ENCODE measurements at places on chromosomes 5 and 9.

DNA sequence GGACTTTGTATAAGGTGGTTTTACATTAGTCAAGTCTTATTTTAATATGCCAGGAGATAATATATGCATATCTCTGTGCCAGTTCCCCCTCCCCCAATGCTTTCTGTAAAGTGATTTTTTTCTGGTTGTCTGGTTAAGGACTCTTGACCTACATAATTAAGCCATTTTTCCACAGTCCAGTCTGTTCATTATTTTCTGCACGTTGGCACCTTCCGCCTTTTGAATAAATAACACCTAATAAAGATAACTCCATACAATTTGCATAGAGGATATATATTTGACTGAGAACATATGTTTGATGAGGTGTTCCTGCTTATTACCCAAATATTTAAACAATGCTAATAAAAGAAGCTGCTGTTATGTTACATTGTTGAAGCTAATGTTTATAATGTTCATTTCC lies 320.9 kb downstream of the DMAC1 start:
- no peak for DNase-seq

GRCh38 chr9:117992006-117992405 lies 287.8 kb downstream of the TLR4 start:
- DNase-seq: no peak

DNA sequence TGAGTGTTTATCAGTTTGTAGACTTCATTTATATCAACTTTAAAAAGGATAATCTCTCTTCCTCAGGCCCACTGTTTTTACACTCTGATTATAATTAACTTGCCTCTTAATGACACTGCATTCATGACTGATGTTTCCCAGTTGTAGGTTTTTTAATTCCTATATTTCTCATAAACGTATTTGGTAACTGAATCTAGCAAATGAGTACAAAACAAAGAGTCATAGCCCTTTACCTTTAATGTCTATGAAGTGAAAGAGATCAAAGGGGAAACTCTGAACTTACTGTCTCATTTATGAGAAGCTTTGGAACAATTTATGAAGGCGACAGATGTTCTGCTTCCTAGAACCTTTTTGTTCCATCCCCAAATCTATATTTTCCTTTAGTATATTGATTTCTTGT lies 56.6 kb upstream of the ABCA1 start:
- DNase-seq: no peak

DNA sequence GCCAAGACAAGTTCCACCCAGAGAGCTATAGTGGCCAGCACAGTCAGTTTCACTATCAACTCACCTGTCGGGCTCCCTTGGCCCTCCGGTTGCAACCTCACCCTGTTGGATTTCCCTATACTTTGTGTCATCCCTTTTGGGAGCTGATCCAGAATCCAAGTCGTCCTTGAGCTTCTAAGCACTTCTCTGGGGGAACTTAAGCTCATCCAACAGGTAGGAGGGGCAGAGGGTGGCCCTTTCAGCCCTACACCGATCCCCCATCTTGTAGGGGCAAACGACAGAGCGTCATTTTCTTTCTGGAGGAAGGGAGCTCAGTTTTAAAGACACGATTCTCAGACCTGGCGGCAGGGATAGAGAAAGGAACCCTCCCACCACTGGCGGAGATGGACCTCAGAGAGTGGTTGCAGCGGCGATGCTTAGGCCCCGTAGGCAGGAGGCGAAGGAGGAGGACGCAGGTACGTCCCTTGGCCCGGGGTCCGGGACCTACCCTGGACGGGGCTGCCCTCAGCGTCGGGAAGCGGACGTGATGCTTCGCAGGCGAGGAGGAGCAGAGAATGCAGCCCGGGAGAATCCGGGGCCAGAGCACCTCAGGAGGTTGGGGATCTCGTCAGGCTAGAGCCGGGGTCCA lies 519 bp downstream of the ZER1 start:
- DNase-seq: no peak

DNA sequence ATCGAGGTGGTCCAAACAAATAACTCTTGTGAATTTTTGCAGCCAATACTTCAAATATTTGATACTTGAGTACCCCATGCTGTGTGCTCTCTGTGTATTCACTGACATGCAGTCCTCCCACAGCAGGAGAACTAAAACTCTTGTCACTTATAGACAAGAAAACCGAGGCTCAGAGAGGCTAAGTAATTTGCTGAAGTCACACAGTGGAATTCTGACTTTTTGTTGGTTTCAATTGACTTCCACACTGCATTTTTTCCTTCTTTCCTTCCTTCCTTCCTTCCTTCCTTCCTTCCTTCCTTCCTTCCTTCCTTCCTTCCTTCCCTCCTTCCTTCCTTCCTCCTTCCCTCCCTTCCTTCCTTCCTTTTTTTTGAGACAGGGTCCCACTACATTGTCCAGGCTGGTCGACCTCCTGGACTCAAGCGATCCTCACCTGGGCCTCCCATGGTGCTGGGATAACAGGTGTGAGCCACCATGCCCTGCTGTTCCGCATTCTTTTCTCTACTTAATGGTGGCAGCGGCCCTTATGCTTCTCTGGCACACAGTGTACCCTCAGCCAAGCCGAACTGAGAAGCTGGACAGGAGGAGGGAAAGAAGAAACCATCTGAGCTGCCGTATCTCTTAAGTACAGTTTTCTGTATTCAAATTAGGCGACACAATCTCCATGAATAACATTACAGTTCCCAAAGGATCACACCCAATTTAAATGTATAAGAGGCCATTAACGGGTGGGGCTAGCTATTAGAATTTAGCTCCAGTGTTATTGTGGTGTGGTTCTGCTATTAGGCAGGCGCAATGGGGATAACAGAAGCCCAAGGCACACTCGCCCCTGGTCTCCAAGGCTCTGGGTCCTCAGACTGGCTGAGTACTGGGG lies 38.4 kb upstream of the GRHPR start:
- no peak for DNase-seq

- peak; percentile 49 for DNase-seq
These were observed 1.1 kb downstream of the FKBP15 start for GRCh38 chr9:113219969-113220368.

DNA sequence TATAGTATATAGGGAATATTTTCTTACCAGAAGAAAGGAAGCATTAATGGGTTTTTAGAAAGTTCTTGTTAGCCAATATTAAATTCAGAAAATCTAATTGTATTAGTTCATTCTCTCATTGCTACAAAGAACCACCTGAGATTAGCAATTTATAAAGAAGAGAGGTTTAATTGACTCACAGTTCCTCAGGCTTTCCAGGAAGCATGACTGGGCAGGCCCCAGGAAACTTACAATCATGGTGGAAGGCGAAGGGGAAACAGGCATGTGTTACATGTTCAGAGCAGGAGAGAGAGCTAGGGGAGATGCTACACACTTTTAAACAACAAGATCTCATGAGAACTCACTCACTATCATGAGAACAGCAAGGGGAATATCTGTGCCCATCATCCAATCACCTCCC lies 304.0 kb upstream of the CDH12 start:
- DNase-seq: no peak

GRCh38 chr5:53649352-53649751 lies 88.9 kb downstream of the NDUFS4 start:
- DNase-seq: no peak

DNA sequence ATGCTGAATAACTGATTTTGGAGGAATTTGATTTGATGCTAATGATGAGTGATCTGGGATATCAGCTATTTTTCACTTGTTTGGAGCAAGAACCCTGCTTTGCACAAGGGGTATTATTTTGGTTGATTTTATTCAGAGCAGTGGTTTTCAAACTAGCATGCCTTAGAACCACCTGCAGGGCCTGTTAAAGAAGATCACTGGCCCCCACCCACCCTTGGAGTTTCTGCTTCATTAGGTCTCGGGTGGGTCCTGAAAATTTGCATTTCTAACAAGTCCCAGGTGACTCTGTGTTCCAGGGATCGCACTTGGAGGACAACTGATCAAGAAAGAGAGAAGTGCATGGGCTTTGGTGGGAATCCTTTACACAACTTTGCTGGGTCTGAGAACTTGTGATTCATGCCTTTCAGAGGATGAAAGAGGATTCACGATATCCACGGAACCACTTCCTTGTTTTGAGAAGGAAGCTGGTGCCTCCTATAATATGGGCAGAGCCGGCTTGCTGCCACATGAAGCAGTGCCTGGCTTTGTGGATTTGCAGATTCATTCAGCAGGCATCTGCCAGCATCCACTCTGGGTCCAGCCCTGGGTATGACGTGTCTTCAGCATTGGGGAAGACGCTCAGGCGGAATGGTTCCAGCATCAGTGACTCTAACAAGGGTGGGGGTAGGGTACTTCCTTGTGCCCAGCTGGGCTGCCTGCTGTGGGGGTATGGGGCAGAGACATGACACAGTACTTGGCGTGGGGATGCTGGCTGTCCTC lies 106.6 kb upstream of the PITX1 start:
- DNase-seq: peak; percentile 82

DNA sequence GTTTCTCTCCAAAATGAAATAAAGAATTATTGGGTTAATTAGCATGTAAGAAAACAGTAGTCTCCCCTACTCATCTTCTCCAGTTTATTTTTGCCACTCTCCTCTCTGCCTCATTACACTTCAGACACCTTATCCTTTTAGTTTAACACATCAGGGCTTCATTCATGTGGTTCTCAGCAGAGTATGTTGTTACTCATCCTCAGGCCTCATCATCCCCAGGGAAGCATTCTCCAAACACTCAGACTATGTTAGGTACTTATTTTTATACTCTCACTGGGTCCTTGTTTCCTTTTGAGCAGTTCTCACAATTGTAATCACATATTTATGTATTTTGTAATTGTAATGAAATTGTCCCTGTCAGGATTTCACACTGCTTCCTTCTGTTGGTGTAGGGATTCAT lies 470.5 kb downstream of the PDE4D start:
- DNase-seq: peak; percentile 5

DNA sequence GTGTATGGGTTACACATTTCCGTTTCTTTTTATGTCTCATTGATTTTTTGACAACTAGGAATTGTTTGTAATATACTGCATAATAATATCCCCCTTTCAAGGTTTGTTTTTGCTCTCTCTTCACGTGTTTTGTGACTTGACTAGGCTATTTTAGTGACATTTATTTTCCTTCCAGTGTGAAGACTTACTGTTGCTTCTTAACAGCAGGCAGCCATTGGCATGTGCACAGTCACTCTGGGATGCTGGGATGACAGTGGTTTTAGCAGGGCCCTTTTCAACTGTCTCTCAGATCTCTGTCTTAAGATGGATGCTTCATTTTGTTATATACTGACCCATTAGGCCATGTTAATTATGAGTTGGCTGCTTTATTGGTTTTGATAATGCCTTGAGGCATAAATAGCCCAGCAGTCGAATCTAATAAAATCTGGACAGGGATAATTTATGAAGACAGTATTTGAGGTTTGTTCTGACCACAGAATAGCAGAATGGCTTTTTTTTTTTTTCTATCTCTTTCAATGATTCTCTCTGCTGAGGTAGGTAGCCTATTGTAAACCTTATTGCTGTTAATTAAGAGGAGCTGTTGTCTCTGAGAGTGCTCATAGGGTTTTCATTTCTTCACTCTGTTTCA lies 536.0 kb downstream of the GABRG2 start:
- no peak for DNase-seq

- no peak for DNase-seq
These were observed 814.2 kb upstream of the GRAMD2B start for GRCh38 chr5:125609011-125609410.

GRCh38 chr5:135437796-135438560 lies 9.2 kb downstream of the DCANP1 start:
- peak; percentile 68 for DNase-seq

DNA sequence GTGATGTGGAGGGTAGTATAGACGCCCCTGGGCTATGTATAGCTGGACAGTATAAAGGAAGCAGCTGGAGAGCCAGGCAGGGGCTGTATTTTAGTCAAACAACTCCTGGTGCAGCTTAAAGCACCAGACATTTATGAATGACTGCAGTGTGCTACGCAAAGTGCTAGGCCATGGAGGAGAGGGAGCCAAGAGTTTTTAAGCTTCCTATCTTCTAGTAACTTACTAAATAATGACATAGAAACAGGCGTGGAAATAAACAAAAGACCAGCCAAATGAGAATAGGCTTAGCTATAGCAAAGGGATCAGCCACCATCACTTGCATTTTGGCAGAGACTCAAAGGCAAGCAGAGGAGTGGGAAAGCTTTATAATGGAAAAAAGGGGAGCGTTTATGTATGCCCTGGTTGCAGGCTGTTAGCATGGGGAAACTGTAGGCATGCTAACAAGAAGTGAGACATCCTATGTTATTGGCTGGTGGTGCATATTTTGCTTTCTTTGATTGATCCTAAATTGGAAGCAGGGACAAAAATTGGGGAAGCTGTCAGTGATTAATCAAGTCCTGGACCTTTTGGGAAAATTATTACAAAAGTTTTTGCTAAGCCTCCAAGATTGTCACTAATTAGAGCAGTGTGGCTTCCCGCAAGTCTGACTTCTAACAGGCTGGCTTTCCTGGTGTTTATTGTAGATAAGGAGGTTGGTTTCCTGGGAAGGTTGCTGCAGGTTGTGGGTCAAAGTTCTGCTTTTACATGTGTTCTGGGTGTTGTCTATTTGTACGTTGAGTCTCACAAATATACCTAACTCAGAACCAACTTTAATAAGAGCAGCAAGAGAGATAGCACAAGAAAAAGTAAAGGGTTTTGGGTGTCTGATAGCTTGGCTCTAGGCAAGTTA lies 46.6 kb downstream of the RAB3C start:
- DNase-seq: no peak

DNA sequence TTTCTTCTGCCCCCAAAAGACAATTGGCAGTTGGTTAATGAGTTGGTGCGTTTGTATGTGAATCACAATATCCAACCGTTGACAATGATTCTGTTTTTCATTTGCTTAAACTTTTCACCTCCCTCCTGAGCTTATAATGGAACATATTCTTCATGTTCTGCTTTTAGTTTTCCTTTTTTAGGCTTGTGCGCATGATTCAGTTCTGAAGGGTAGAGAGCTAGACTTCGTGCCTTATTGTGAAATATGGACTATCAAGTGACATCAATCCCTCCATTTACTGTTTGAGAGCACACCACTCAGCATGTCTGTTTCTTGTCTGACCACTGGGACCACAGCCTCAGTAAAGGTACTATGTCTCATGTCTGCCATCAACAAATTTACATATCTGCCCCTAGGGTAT lies 30.5 kb upstream of the LPAR1 start:
- DNase-seq: no peak

- DNase-seq: no peak
These were observed 31.4 kb downstream of the NEUROG1 start for GRCh38 chr5:135504376-135504775.

DNA sequence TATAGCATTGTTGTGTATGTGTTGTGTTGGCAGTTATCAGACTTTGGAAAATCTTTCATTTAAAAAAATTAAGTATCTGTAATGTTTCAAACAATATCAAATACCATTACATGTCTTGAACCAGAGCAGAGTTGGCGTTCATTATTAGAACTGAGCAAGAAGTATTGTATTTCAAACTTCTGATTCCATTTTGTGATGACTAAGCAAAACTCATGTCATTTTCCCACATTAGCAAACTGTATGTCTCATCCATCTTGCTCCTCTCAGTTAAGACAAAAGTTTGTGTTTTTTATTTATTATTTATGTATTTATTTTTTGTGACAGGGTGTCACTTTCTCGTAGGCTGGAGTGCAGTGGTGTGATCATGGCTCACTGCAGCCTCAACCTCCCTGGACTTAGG lies 4.6 kb upstream of the RASEF start:
- no peak for DNase-seq

- DNase-seq: no peak
These were observed 443.1 kb upstream of the ZNF462 start for GRCh38 chr9:106419829-106420228.

GRCh38 chr5:158639881-158640592 lies 459.7 kb downstream of the EBF1 start:
- DNase-seq: no peak

- no peak for DNase-seq
These were observed 184.8 kb upstream of the RASEF start for GRCh38 chr9:83247732-83248131.
